ENCODE measurements at places on chromosomes 1 and 21.

DNA sequence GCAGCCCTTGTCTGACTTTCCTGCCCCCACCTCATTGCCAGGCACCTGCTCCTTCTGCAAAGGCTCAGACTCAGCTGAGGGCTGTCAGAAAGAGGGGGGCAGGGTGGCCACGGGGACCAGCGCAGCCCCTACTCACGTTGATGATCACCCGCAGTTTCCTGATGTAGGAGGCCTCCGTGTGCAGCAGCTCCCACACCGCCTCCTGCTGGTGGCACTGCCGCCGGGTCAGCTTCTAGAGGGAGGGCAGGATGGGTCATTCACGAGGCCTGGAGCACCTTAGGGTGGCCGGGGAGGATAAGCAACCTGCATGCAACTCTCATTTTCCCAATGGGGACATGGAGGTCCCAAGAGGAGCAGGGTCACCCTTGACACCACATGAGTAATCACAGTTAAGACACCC, 6.4 kb upstream of the TNFRSF25 start:
- DNase-seq: no peak

GRCh38 chr1:159646687-159647086, 59.1 kb downstream of the APCS start:
- no peak for DNase-seq

GRCh38 chr1:46521414-46521813, 30.0 kb downstream of the KNCN start:
- DNase-seq: no peak

DNA sequence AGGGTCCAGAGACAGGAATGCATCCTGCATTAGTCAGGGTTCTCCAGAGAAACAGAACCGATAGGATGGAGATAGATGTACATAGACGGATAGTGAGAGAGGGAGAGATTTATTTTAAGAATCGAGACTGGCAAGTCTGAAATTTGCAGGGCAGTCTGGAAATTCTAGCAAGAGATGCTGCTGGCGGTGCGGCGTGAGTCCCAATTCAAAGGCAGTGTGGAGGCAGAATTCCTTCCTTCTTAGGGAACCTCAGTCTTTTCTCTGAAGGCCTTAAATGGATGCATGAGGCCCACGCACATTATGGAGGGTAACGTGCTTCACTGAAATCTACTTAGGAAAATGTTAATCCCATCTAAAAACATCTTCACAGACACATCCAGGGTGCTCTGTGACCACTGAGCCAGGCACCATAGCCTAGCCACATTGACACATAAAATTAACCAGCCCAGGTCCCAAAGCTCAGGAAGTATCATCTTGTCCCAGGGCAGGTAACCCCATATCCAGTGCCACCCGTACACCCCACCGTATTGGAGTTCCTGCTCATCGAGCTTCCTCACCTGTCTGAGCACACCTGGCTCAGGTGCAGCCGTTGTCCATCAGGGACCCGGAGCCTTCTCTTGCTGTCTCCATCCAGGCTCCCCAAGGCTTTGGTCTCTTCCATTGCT, 9.7 kb upstream of the PKNOX1 start:
- no peak for DNase-seq

DNA sequence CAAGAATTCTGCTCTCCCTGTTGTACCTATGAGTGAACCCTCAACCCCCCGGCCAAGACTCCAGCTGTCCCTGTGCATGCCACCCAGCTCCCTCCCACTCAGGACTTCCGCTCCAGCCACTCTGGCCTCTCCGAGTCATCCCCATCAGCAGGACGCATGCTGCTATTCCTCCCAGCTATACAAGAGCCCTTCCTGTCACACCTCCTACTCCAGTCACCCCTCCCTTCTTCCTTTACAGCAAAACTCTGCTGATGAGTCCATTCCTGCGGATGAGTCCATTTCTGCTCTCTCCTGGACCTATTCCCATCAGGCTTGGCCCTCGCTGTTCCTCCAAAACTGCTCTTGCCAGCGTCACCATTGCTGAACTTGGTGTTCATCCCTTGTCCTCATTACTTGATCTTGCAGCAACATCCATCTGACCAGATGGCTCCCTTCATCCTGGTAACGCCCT, 42.2 kb downstream of the H3-3A start:
- DNase-seq: no peak

DNA sequence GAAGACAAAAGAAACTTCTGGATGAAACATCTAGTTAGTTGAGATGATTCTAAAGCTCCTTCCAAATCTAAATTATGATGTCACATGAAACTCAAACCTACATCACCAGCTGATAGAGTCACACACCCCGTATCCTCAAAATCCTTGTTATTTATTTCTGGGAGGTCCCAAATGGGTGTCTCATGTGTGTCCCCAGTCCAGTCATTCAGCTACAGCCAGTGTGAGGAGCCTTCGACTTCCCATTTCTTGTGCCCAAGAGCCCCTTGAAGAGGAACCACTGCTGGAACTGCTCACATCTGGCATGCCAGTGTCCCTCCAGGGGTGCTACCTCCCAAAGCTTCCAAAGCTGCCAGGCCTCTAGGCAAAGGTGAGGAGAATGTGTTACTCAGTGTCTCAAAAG, 32.5 kb upstream of the KCNA3 start:
- no peak for DNase-seq

DNA sequence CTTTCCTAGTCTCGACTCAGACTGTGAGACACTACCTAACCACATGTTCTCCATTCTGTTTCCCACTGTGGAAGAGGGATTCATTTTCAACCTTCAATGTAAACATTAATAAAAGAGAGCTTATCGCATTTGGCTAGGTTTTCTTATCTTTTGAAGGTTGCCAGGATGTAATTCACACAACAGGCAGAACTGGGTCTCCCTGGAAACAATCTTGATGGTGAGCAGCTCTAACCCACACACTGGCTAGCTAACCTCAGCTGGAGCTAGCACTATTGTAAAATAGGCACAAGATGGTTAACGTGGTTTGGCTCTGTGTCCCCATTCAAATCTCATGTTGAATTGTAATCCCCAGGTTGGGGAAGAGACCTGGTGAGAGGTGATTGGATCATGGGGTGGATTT, 75.1 kb downstream of the ZSCAN20 start:
- no peak for DNase-seq

DNA sequence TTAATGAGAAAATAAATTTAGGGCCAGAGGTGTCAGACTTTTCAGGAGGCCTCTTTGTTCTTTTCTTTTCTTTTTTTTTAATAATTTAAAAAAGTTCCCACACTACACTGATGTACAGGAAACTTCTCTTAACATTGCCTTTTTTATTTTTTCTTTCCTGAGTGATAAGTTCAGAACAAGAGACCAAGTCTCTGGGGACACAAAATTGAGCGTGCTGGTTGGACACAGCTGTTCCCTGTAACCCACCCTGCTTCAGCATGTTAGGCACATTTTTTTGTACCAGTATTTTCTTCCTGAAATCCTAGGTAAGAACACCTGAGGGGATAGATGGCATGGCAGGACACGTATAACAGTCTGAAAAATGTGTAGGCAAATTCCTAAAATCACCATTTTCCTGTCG, 50.1 kb downstream of the PBX1 start:
- DNase-seq: no peak

- DNase-seq: no peak
These were observed 17.6 kb downstream of the FCRL4 start for GRCh38 chr1:157580179-157580827.

- no peak for DNase-seq
These were observed 11.8 kb downstream of the SIM2 start for GRCh38 chr21:36710729-36711048.

DNA sequence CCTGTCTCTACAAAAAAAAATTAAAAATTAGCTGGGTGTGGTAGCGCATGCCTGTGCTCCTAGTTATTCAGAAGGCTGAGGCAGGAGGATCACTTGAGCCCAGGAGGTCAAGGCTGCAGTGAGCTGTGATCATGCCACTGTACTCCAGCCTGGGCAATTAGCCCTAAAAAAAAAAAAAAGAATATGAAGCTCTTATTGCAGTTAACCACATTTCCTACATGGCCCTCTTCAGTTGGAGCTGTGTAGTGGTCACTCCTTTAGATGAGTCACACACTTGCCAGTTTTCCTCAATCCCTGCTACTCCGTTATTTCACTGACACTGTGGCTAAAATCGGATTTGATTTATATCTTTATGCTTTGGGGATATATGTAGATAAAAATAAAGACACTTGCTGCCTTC, 11.8 kb downstream of the NFYC start:
- no peak for DNase-seq

DNA sequence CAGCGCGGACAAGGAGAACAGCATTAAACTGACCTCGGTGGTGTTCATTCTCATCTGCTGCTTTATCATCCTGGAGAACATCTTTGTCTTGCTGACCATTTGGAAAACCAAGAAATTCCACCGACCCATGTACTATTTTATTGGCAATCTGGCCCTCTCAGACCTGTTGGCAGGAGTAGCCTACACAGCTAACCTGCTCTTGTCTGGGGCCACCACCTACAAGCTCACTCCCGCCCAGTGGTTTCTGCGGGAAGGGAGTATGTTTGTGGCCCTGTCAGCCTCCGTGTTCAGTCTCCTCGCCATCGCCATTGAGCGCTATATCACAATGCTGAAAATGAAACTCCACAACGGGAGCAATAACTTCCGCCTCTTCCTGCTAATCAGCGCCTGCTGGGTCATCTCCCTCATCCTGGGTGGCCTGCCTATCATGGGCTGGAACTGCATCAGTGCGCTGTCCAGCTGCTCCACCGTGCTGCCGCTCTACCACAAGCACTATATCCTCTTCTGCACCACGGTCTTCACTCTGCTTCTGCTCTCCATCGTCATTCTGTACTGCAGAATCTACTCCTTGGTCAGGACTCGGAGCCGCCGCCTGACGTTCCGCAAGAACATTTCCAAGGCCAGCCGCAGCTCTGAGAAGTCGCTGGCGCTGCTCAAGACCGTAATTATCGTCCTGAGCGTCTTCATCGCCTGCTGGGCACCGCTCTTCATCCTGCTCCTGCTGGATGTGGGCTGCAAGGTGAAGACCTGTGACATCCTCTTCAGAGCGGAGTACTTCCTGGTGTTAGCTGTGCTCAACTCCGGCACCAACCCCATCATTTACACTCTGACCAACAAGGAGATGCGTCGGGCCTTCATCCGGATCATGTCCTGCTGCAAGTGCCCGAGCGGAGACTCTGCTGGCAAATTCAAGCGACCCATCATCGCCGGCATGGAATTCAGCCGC, 2.5 kb downstream of the S1PR1 start:
- DNase-seq: peak; percentile 42

- DNase-seq: no peak
These were observed 38.0 kb upstream of the RASAL2 start for GRCh38 chr1:178055779-178056471.

- DNase-seq: no peak
These were observed 23.9 kb downstream of the ACOT11 start for GRCh38 chr1:54571803-54572541.

DNA sequence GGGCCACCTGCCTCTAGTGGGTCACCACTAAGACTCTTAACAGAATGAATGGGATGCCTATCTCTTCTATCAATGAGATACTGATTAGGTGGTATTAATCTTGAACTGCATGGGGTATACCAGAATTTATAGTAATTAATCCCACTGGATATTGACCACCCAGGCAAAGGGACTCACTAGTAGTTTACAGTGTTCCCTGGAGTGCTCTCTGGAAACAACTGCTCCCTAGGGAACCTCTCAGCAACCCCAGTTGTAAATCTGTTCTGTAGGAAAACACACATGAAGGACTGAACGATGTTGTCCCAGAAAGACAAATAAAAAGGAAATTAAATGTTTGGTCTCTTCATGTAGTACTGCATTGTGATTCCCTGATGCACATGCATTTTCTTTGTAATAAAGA, 430.5 kb downstream of the HLX start:
- DNase-seq: no peak

- DNase-seq: no peak
These were observed 322.7 kb downstream of the PTPRU start for GRCh38 chr1:29559056-29559455.

- no peak for DNase-seq
These were observed 337.0 kb upstream of the NR5A2 start for GRCh38 chr1:199690496-199690895.

DNA sequence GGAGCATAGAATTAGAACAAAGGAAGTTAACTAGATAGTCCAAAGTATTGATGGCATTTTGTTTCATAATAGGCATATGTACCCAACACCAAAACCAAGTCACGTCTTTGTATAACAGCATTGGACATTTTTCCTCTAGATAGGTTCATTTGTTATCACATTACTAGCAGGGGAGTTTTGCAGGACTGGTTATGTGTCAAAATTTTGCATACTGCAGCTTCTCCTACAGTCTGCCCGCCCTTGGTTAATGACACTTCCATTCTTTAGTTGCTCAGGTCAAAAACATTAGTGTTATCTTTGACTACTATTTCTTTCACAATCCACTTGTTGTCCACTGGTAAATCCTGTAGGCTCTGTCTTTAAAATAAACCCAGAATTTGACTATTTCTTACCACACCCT, 8.9 kb downstream of the CAPZA1 start:
- no peak for DNase-seq

- no peak for DNase-seq
These were observed 608 bp downstream of the SNRNP40 start for GRCh38 chr1:31295874-31296485.

DNA sequence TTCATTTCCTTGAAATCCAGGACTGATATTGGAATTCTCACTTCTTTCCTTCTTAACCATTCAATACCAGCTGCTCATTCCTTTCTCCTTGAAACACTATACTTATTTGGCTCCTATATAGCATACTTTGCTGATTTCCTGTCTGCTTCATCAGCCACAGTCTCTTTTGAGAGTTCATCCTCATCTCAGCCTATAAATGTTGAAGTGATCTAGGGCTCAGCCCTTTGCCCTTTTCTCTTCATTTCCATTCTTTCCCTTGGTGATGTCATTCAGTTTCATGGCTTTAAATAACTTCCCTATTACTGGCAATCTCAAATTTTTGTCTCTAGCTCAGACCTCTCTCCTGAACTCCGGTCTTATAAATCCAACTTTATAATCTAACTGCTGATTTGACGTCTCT, 24.1 kb upstream of the RABGAP1L start:
- DNase-seq: no peak

DNA sequence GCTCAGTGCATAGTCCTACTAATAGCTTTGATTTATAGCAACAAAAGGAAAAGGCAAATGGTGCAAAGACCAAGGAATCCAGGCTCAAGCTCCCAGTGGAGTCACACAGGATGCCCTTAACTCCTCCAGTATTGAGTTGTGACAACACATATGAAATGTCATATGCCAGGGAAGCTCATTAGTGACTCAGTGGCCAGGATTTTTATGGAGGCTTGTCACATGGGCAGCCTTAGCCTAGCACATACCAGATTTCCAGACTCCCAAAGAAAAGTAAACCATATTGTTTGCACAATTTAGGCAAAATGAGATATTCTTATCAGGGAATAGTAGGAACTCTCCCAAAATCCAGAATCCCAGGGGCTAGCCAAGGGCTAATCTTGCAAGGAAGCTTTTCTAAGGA, 129.2 kb downstream of the MAGI3 start:
- DNase-seq: no peak
